ENCODE measurements at places on chromosomes 4 and X. TPM values are rescaled to one million over a fixed set of nuclear protein-coding genes. Genes with fewer than 3 reads are reported as not detected.
A peak's percentile ranks its signal among the peaks of the same experiment; 100 is the strongest.

DNA sequence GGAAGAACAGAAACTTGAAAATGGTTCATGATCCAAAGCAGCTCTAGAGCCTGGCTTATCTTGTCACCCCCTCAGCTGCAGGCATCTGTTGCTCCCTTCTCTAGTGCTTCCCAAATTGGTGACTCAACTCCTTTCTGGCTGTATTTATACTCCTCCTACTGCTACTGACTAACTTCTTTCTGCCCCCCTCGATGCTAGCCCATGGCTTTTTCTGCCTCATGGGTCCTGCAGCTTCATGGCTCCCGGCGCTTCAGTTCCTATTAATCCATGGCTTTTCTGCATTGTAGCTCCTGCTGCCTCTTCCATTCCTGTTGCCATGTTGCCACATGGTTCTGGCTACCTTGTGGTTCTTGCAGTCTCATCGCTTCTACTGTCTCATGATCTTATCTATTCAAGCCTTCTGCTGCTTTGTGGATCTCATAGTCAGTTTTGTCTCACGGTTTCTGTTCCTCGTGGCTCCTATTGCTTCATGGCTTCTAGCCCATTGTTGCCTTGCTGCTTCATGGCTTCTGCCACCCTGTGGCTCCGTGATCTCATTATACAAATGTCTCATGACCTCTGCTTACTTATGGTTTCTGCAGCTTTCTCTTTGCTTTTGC is 48.1 kb downstream of the SMC1A start:
- no peak overlapping the region for H3K4me3 ChIP-seq
- no peaks in the 10 kb centered on the region for H3K27me3 ChIP-seq
- no peaks in the 10 kb centered on the region for H3K4me1 ChIP-seq

DNA sequence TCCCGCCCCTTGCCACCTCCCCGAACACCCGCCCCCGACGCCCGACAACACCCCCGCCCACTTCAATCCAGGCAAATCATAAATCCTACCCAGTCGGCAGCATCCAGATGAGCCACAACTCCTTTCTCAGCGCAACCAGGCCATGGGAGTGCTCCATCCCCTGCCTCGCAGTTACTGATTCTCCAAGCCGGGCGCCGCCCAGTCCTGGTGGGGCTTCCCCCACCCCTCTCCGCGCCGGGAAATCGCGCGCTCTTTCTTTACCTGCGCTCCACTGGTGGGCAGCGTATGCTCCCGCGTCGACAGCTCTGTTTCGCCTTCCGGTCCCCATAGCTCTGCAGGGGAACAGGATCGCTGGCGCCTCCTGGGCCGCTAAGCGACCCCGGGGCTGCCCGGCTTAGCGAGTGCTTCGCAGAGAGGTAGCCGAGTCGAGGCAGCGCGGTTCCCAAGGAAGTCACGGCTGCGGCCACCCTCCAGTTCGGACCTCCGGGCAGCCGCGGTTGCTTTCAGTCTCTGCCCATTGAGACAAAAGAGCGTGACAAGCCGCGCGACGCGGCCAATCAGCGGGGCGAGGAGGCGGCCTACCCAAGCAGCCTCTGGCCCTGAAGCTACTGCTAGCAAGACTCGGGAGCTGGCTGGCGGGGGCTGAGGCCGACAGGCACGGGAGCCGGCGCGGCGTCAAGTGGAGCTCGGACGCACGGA is 43.7 kb upstream of the TMSB15B start:
- peaks cover 33% of the 10 kb centered on the region for H3K4me1 ChIP-seq
- peak overlapping the region; percentile 91 for H3K4me3 ChIP-seq
- no peaks in the 10 kb centered on the region for H3K27me3 ChIP-seq
- peaks cover 15% of the 10 kb centered on the region for H3K36me3 ChIP-seq

DNA sequence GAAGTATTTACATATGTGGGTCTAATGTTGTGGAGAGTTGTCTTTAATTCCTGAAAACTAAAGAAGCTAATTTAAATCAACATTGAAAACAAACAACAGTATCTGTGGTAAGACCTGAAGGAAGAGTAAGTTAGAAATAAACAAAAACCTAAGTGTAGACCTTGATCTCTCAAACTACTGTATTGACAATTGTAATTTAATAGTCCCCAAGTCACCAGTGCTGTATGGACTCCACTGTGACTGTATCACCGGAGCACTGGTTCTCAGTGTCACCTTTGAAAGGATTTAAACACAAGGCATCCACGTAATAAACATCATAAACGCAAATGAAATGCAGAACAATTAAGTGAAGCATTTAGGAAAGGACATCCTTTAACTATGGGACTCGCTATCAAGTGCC is 46.4 kb downstream of the OCRL start:
- no peak for DNase-seq
- no peak overlapping the region for H3K4me3 ChIP-seq
- H3K36me3 ChIP-seq = no peaks in the 10 kb centered on the region

GRCh38 chrX:19129694-19130093 is 7.4 kb upstream of the ADGRG2 start:
- H3K4me1 ChIP-seq = no peaks in the 10 kb centered on the region
- no peaks in the 10 kb centered on the region for H3K36me3 ChIP-seq
- DNase-seq = no peak
- H3K4me3 ChIP-seq = no peak overlapping the region
- H3K27me3 ChIP-seq = no peaks in the 10 kb centered on the region

Gene NPFFR2
- not detected for total RNA-seq

Gene SNX12
- 49.0 TPM for total RNA-seq

- H3K27me3 ChIP-seq = peaks cover 5% of the 10 kb centered on the region
- H3K4me3 ChIP-seq = no peak overlapping the region
- H3K36me3 ChIP-seq = no peaks in the 10 kb centered on the region
- no peaks in the 10 kb centered on the region for H3K4me1 ChIP-seq
- H3K27ac ChIP-seq = no peak overlapping the region
- DNase-seq = no peak
Observed at GRCh38 chr4:10302096-10302495, 155.1 kb downstream of the ZNF518B start.

DNA sequence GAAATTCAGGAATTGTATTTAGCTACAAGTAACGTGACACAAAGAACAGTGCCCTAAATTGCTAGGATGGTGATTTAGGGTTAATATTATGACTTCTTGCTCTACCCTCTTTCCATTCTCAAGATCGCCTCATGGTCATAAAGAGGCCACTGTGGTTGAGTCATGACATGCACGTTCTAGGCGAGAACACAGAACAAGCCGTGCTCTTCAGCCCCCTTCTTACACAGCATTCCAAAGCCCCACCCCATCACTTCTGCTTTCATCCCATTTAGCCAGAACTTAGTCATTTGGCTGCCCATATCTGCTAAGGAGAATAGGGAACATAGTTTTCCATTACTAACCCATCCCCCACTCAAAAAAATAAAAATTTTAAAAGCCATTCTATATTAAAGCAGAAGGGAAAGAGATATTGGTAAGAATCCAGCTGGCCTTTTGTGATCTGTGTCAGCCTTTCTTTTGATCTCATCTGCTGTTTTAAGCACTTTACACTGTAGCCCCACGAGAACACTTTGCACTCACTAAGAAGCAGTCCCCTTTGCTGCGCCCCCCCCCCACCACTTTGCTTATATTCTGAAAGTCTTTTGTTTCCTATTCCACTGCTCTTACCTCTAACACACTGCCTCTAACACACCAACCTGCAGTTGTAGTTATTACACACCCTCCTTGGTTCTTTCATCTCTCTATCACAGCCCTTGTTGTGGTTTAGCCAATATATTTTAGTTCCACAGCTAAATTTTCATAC is 28.4 kb downstream of the NPNT start:
- no peak overlapping the region for H3K4me3 ChIP-seq
- no peak overlapping the region for H3K27ac ChIP-seq
- H3K4me1 ChIP-seq = no peaks in the 10 kb centered on the region
- DNase-seq = no peak

GRCh38 chrX:68942840-68943239 is 114.0 kb downstream of the EFNB1 start:
- no peak overlapping the region for H3K27ac ChIP-seq
- H3K36me3 ChIP-seq = no peaks in the 10 kb centered on the region
- no peaks in the 10 kb centered on the region for H3K27me3 ChIP-seq
- no peaks in the 10 kb centered on the region for H3K4me1 ChIP-seq
- no peak for DNase-seq
- H3K4me3 ChIP-seq = no peak overlapping the region

GRCh38 chr4:113248320-113248719 is 198.9 kb downstream of the ANK2 start:
- H3K27ac ChIP-seq = no peak overlapping the region
- H3K27me3 ChIP-seq = no peaks in the 10 kb centered on the region
- DNase-seq = no peak
